ENCODE measurements at places on chromosomes 7 and 10. TPM values are rescaled to one million over a fixed set of nuclear protein-coding genes. Genes with fewer than 3 reads are reported as not detected.

GRCh38 chr7:45701701-45702510 is 127.7 kb downstream of the ADCY1 start:
- no peak for DNase-seq
- no peak overlapping the region for H3K27ac ChIP-seq
- H3K27me3 ChIP-seq, result no peaks in the 10 kb centered on the region

CLEC5A gene
- not detected for total RNA-seq

- DNase-seq, result no peak
- H3K27ac ChIP-seq, result no peak overlapping the region
- H3K27me3 ChIP-seq, result no peaks in the 10 kb centered on the region
- no peak overlapping the region for H3K4me3 ChIP-seq
These were observed 68.0 kb upstream of the TNS3 start for GRCh38 chr7:47649919-47650318.

DNA sequence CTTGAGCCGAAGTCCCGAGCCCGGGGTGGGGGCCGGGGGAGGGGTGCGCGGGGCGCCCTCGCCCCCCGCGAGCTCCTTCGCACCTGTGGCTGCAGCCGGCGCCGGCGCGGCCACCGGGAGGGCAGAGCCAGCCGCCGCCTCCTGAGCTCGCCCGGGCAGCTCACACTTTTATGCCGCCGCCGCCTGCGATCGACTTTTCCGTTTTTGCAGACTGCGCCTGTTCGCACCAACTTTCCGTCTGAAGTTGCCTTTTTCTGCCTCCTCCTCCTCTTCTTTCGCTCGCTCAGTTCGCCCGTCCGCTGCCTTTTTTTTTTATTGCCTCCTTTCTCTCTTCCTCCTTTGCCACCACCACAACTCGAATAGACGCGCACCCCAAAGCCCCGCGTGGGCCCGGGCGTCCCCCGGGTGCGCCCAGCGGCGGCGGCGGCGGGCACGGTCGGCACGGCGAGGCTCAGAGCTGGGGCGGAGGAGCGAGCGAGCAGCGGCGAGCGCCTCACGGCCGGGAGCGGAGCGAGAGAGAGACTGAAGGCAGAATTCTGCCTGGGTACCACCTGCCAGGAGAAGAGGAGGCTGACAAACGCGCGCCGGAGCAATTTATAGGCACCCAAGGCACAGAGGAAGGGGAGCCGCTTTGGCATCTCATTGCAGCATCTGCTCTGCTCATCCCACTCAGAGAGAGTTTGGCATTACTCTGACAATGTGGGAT is at the start of gene C1QL3:
C1QL3 (minus strand) TSS at position 569 of the 706 bp plus-strand sequence. CDS start 814 bp downstream, outside the sequence.
- H3K36me3 ChIP-seq, result no peaks in the 10 kb centered on the region
- peak within 1 kb of the TSS; percentile 25 for H3K4me3 ChIP-seq
- peaks cover 76% of the 10 kb centered on the region for H3K27me3 ChIP-seq
- no peak within 1 kb of the TSS for H3K27ac ChIP-seq
- H3K4me1 ChIP-seq, result peaks cover 12% of the 10 kb centered on the region

- no peaks in the 10 kb centered on the region for H3K27me3 ChIP-seq
- DNase-seq, result no peak
- no peaks in the 10 kb centered on the region for H3K36me3 ChIP-seq
- H3K4me1 ChIP-seq, result no peaks in the 10 kb centered on the region
- H3K27ac ChIP-seq, result no peak overlapping the region
These were observed 170.5 kb downstream of the SEPTIN7 start for GRCh38 chr7:35971133-35971891.

ASAH2 gene
- 3.4 TPM for total RNA-seq

CYP26C1 gene
- total RNA-seq, result 2.0 TPM

DNA sequence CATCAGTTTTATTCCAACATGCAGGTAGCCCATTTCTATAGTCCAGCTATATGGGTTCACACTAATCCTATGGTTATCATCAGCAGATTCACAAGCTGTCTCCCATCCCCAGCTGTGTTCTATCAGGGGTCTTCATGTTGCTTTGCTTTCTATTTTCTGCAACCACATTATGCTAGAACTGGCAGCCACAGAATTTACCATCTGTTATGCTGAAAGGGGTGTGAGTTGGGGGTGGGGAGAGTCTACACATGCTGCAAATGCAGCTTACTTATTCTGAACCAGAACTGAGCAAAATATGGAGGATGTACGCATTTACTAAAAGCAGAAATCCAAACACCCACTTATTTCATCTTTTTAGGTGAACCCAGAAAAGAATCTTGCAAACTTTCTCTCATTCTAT is 32.9 kb downstream of the SHTN1 start:
- peaks cover 20% of the 10 kb centered on the region for H3K4me1 ChIP-seq
- H3K27ac ChIP-seq, result no peak overlapping the region
- H3K36me3 ChIP-seq, result peaks cover 3% of the 10 kb centered on the region
- H3K4me3 ChIP-seq, result no peak overlapping the region

- H3K4me1 ChIP-seq, result peaks cover 18% of the 10 kb centered on the region
- H3K4me3 ChIP-seq, result peak overlapping the region; percentile 27
- H3K27ac ChIP-seq, result no peak overlapping the region
- H3K36me3 ChIP-seq, result no peaks in the 10 kb centered on the region
These were observed 57.7 kb upstream of the DNAJB6 start for GRCh38 chr7:157278791-157279724.

DNA sequence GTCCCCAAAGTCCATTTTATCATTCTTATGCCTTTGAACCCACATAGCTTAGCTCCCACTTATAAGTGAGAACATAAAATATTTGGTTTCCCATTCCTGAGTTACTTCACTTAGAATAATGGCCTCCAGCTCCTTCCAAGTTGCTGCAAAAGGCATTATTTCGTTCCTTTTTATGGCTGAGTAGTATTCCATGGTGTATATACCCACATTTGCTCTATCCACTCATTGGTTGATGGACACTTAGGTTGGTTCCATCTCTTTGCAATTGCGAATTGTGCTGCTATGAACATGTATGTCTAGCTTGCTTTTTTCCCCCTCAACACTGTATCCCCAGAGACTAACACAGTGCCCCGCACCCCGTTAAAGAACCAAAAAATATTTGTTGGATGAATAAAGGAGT is 670 bp upstream of the CAPZA2 start:
- H3K27ac ChIP-seq, result no peak overlapping the region
- no peaks in the 10 kb centered on the region for H3K27me3 ChIP-seq
- peaks cover 15% of the 10 kb centered on the region for H3K4me1 ChIP-seq
- no peaks in the 10 kb centered on the region for H3K36me3 ChIP-seq

DNA sequence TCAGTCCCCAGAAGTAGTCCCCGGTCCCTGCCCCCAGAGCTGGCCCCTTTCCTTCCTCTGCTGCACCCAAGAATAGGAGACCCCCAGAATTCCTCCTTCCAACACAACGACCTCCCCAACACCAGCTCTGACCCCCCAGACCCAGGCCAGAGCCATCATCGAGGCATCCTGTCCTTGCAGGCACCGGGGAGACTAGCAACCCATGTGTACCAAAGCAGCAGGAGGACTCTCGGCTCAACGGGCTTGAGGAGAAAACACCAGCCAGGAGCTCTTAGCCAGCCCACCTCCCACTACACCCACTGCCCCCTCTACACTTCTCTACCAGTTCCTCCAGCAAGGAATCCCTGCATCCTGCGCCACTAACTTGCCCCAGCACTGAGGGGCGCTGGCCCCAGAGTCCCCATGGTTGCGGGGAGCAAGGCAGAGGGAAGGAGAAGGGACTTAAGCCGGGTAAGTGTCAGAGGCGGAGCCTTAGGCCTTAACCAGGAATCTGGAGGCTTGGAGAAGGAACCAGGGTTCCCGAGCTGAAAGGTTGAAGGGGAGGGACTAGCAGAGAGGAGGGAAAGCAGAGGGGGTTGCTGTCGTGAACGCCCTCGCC is 3.9 kb downstream of the GRID1 start:
- H3K4me3 ChIP-seq, result no peak overlapping the region
- no peak overlapping the region for H3K27ac ChIP-seq
- no peaks in the 10 kb centered on the region for H3K36me3 ChIP-seq
- no peak for DNase-seq
- peaks cover 49% of the 10 kb centered on the region for H3K27me3 ChIP-seq
- H3K4me1 ChIP-seq, result no peaks in the 10 kb centered on the region

CDHR3 gene
- 3.9 TPM for total RNA-seq

Measured in endothelial cell of umbilical vein (primary cell).